ENCODE measurements at places on chromosomes 3 and 15.

- no peak for DNase-seq
Measured at GRCh38 chr3:197345390-197345789, 47.0 kb upstream of the DLG1 start.

DNA sequence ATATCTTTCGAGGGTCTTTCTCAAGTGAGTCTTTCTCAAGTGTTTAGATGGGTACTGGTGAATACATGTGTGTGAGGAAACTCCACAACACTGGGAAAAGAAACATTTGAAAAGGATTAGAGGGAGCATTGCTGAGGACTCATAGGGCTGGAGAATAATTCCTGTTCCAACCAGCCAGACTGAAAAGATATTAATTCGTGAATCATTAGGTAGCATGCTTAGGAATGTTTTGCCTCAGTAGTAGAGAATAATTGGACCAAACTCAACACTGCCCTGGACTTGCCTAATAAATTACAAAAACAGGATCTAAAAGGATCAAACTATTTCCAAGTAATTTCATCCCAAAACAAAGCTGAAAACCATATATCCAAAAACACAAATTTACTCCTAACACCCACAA is 17.3 kb downstream of the PP2D1 start:
- DNase-seq, result no peak

DNA sequence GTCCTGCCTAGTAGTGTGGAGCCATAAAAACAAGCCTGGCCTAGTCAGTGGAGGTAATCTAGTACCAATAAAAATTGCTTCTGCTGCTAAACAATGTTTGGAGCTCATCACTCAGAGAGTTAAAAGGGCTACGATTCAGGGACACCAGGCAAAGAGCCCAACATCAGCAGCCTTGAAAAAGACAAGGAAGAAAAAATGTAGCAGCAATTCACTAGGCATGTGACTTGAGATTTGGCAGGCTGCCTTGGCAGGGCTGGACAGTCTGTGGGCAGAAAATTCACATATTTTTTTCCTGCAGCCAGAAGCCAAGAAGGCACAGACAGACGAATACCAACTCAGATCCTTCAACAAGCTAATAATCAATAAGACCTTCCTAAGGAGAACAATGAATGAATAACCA is 47.2 kb downstream of the IGSF11 start:
- no peak for DNase-seq

GRCh38 chr3:53473422-53473821 is 21.0 kb upstream of the CACNA1D start:
- no peak for DNase-seq

DNA sequence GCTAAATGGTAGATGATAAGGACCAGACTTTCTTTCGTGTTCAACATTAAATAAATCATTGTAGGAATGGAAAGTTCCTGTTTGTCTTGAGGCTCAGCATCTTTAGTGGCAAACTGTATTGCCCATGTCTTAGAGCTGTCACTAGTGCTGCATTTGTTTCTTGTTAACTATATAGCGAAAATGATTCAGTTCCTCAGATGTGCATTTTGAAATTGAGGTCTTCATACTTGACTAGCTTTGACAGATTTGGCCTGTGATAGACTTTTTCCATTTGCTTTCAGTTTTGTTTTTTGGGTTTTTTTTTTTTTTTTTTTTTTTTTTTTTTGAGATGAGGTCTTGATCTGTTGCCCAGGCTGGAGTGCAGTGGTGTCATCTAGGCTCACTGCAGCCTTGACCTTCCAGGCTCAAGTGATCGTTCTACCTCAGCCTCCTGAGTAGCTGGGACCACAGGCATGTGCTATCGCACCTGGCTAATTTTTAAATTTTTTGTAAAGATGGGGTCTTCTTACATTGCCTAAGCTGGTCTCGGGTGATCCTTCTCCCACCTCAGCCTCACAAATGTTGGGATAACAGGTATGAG is 9.5 kb upstream of the RPLP1 start:
- no peak for DNase-seq

GRCh38 chr3:87436781-87437543 is 160.6 kb upstream of the POU1F1 start:
- DNase-seq, result no peak

- no peak for DNase-seq
Measured at GRCh38 chr3:15056676-15057404, 8.3 kb downstream of the MRPS25 start.

DNA sequence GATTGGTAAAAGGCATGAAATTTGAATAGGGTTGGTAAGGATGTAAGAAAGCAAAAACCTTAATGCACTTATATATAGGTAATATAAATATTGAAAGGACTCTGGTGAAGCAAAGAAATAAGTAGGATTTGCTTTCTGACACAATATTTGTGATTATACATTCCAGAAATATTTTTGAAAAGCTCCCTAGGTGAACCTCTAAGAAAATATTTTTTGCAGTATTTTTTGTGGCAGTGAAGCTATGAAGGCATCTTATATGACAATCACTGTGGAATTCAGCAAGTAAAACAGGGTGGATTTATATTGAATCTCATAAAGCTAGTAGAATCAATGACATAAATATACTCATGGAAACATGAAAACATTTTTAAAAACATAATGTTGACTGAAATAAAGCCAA is 119.6 kb upstream of the EPHA3 start:
- DNase-seq, result no peak
